Coronary artery (tissue), 2 donors: ENCODE measurements at places on chromosomes 3 and 15.
A peak's percentile ranks its signal among the peaks of the same experiment; 100 is the strongest.

GRCh38 chr15:31021067-31021665, 29.7 kb upstream of the MTMR10 start:
- DNase-seq = no peak

DNA sequence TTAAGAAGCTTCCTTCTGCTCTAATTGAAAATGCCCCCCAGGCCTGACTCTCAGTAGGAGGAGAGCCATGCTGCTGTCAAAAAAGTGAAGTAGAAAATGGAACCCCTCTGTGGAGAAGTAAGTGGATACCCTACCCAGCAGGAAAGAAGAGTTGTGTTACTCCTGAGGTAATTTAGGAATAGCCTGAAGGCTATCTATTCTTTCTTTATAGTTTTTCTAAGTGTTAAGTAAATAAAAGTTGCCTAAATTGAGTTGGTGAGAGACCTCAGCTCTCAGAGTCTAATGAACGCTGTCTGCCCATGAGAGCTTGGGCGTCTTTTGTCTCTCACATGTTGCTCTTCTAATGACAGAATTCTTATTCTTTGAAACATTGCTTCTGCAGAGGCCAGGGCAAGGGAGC, 116.2 kb downstream of the NSUN3 start:
- DNase-seq = no peak

DNA sequence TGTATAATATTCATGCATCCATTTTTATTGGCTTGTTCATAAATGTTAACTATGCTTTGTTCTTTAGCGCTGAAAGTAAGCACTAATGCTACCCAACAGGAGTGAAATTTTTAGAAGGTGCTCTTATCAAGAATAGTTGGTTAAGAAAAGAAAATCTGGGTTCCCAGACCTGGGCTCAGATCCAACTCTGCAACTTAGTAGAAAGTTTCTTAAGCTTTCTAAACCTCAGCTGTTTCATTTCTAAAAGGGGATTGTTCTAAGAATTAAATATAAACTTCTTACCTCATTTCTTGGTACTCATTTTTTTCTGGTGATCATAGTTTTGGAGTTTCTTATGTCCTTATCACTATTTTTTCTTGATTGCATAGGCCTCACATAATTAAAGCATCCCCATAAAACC, 12.1 kb downstream of the ARPP21 start:
- DNase-seq = no peak

- DNase-seq = no peak
These were observed 336.5 kb upstream of the TGFBR2 start for GRCh38 chr3:30269751-30270445.

- DNase-seq = no peak
These were observed 53.8 kb downstream of the IQSEC1 start for GRCh38 chr3:13019243-13020095.

- no peak for DNase-seq
These were observed 59.1 kb upstream of the COL8A1 start for GRCh38 chr3:99579246-99579645.

DNA sequence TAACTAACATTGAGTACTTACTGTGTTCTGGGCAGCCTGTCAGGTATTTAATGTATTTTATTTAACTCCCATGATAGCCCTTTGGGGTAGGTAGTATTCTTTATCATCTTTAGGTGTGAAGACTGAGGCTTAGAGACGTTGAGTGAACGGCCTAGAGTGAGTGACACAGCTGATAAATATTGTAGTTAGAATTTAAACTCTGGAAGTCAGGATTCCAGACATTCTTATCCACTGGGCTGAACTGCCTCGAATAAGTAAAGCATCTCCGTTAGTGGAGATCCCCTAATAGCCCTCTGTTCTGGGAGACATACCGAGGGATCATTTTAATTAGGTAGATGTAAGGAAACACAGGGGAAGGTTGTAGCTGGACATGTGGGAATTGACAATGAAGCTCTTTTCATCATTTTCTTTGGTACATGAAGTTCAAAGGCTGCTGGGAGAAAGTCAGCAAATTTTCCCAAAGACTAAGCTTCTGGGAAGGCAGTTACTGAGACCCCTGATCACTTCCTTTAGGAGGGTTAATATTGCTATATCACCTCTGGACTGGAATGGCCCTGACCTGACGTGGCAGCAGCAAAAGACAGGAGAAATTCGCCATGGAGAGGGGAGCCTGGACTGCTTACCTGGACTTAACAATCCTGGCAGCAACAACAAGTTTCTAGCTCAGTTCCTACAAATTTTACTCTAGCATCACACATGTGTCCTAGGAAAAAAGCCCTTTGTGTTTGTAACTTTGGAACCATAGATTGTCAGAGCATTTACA, 11.7 kb upstream of the PDCD6IP start:
- DNase-seq = no peak

DNA sequence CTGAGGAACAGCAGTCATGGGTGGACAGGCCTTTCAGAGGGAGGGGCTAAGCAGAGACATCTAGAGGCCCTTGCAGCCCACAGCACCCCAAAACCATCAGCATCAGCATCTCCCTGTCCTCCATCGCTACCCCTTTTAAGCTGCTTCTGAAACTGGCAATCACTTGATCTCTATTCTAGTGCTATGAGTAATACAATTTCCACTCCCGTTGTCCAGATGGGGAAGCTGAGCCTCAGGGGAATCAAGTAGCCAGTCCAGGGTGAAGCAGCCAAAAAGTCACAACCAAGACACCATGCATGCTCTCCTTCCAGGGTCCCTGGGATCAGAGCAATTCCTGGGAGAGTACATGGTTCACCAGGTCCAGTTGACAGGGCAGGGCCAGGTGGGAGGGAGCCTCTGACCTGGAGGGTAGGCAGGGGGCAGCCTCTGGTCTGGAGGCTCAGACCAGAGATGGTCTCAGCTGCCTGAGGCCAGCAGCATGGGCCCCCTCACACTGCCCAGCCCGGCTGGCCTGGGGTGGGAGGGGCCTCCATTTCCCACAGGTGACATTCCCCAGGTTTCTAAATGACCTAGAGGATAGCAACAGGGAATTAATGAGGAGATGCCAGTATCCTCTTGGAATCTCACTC, 30.0 kb downstream of the KLHL25 start:
- DNase-seq = no peak

DNA sequence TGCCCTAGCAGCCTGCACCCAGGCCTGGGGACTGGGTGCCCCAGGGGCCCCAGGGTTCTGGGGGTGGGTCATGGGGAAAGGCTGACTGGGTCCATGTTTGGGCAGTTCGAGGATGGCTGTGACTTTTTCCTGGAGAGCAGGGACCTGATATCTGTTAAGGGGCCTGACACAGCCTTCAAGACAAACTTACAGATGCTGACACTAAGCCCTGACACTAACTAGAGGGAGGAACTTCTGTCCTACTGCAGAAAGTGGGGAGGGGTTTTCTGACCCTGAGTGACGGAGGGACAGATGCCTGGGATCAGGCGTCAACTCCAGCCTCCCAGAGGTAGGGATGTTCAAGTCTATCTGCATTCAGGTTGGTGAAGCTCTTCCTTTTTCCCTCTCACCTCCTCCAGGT, 45.0 kb upstream of the SLC6A11 start:
- DNase-seq = no peak

- DNase-seq = no peak
These were observed 12.8 kb upstream of the KLHL40 start for GRCh38 chr3:42672515-42672914.

GRCh38 chr15:69436951-69437350, 15.7 kb upstream of the RPLP1 start:
- DNase-seq = no peak

GRCh38 chr15:61974759-61975158, 85.5 kb downstream of the VPS13C start:
- no peak for DNase-seq

GRCh38 chr3:77247061-77247460, 207.2 kb downstream of the ROBO2 start:
- DNase-seq = no peak

GRCh38 chr3:164655462-164655861, 422.8 kb downstream of the SI start:
- DNase-seq = no peak

DNA sequence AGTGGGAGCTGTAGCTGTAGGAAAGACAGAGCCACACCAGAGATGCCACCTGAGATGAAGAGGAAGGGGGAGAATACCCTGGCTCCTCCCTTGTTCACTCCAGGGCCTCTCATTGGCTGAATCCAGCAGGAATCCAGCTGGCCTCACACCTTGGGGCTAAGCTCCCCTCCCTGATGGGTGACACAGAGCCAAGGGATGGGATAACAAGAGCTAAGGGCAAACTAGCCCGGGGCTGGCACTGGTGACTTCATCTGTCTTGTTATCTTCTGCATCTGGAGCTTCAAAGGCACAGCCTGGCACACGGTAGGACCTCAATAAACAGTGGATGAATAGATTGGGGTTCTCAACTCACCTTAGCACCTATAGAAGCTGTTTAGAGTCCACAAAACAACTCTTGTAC, 13.8 kb upstream of the GATA2 start:
- DNase-seq = no peak

DNA sequence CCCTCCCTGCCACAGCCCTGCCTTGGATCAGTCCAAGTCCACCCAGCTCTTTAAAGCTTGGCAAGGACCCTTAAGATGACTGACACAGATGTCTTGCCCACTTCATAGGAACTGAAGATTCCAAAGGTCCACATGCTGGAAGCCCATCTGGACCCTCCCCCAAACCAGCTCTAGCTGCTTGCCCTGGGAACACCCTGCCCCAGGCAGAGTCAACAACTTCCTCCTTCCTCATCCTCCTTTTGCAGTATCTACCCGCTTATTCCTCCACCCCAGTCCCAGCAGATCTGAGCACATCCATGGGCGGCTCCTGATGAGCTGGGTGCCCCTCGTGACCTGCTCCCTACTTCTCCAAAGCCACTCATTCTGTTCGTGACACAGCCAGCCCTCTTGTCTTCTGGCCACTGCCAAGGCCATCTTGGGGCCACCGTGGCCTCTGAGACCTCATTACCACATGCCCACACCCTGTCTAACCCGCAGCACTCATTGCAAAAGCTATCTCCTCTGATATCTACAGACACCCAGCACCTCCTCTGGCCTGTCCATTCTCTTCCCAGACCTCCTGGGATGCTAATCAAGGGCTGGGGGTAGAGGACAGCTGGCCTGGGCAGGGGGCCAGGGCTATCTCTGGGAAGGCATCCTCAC, 2.0 kb upstream of the PFKFB4 start:
- DNase-seq = no peak

GRCh38 chr3:52278510-52279069, at the start of gene WDR82:
WDR82 (minus strand) TSS chr3:52278649; CDS start chr3:52278361, 288 bp downstream.
- DNase-seq = peak; percentile 96

- DNase-seq = no peak
These were observed 10.7 kb downstream of the KLF15 start for GRCh38 chr3:126346466-126346865.

- DNase-seq = no peak
These were observed 95.3 kb upstream of the SLC2A2 start for GRCh38 chr3:171121801-171122200.

DNA sequence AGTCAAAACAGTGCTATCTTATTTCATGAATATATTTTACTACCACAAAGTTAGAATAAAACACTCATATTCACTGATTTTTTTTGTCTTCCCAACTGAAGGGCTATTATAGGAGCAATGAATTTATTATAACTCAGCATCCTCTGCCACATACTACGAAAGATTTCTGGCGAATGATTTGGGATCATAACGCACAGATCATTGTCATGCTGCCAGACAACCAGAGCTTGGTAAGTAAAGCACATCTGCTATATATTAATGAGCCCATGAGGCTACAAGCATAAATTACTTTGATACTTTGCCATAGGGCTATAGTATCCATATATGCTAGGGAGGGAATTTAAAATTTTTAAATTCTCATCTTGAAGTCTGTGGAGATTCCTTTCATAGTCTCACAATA, 95.9 kb downstream of the FEZF2 start:
- DNase-seq = no peak

DNA sequence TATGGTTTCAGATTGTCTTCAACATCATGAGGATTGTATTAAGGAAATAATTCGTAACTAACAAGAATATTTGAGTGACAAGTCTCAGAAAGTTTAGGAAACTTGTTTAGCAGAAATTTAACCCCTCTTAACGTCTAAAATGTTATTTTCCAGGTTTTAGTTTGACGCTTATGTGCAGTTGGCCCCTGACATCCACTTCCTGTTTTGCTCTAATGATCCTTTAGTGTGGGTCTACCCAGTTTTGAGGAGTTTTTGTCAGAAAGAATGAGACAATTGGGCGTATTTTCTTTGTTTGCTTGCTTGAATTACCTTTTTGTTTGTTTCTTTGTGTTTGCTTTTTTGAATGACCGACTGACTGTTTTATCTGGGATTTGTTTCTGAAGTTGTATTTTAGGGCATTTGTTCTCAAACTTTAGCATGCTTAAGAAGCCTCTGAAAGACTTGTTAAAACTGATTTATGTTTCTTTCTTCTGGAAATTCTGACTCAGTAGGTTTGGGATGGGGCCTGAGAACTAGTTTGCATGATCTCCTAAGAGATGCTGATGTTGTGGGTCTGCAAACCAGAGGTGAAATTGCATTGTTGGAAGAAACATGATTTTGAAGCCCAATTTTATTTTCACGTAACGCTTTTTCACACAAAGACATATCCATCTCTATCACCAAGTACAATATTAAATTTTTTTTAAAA, 20.6 kb downstream of the RBMS3 start:
- no peak for DNase-seq

GRCh38 chr3:140470211-140470610, 207.7 kb upstream of the TRIM42 start:
- no peak for DNase-seq

GRCh38 chr3:54999159-54999558, 71.3 kb upstream of the LRTM1 start:
- DNase-seq = no peak

- no peak for DNase-seq
These were observed 51.5 kb upstream of the GSK3B start for GRCh38 chr3:120145542-120146285.

GRCh38 chr15:36356978-36357601, 222.3 kb upstream of the CDIN1 start:
- no peak for DNase-seq

GRCh38 chr15:25705433-25706115, 157.6 kb downstream of the ATP10A start:
- no peak for DNase-seq

- DNase-seq = peak; percentile 62
These were observed 30.4 kb downstream of the PSTPIP1 start for GRCh38 chr15:77025083-77025901.

DNA sequence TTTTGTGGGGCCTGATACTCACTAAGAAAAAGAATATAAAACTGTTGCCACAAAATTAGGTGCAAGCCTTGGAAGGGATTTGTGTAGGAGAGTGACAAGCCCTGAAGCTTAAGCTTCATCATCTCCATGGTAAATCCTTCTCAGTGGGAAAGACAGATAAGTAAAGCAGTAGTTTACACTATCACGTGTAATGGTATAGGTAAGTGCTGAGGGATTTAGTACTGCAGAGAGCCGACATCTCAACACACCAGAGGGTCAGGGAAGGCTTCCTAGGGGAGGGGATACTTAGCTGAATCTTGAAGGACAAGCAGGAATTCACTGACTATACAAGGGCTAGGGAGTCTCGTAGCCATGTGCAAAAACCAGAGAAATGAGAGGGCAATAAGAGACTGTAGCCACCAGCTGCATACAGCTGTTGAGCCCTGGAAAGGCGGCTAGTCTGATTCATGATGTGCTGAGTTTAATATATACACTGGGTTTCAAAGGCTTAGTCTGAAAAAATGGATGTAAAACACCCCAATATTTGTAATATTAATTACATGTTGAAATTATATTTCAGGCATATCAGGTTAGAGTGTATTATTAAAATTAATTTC, 11.1 kb downstream of the SLC24A1 start:
- no peak for DNase-seq
